ENCODE measurements at places on chromosomes 16 and 17. TPM values are rescaled to one million over a fixed set of nuclear protein-coding genes. Genes with fewer than 3 reads are reported as not detected.

Gene MMP25
- total RNA-seq = not detected

Gene BAIAP3
- total RNA-seq = 0.92 TPM

Gene ABCA6
- total RNA-seq = 127 TPM

Gene CMTM1
- total RNA-seq = 1.6 TPM

Gene KRT20
- not detected for total RNA-seq

Gene C16orf74
- 7.0 TPM for total RNA-seq

Gene MYH3
- 1.5 TPM for total RNA-seq

Gene USP43
- total RNA-seq = 0.06 TPM

Gene PRSS8
- not detected for total RNA-seq

Gene SPN
- total RNA-seq = not detected

Gene USP6
- total RNA-seq = not detected

Gene CCL16
- total RNA-seq = not detected

Gene HS3ST3A1
- total RNA-seq = 1.5 TPM

Gene PRR35
- total RNA-seq = not detected

Gene SMTNL2
- total RNA-seq = not detected

Gene SLC5A10
- total RNA-seq = not detected

Gene C16orf89
- total RNA-seq = 1.4 TPM

Gene LRRC36
- not detected for total RNA-seq

Gene TEN1
- 18.3 TPM for total RNA-seq

Gene HCRT
- total RNA-seq = not detected

Gene GLIS2
- 2.6 TPM for total RNA-seq

Gene SSTR5
- 0.12 TPM for total RNA-seq

Gene SYCE1L
- 1.2 TPM for total RNA-seq

Gene KRTAP4-3
- total RNA-seq = not detected

Gene PIPOX
- 2.7 TPM for total RNA-seq

Gene RRAD
- 7.7 TPM for total RNA-seq

Gene CRHR1
- not detected for total RNA-seq

Gene FAM83G
- 7.4 TPM for total RNA-seq

Gene CACNA1G
- 0.37 TPM for total RNA-seq

Gene CNTD1
- 0.13 TPM for total RNA-seq

Gene SLC6A2
- not detected for total RNA-seq

Gene CNGB1
- under 0.01 TPM for total RNA-seq

Gene SUMO2
- total RNA-seq = 178 TPM

Gene MT1G
- not detected for total RNA-seq

Gene MPP2
- total RNA-seq = 2.0 TPM

Gene APOH
- not detected for total RNA-seq

Gene SPATA22
- not detected for total RNA-seq

Gene UNKL
- total RNA-seq = 6.5 TPM

Gene CD300A
- total RNA-seq = not detected

Gene HOXB9
- not detected for total RNA-seq

Gene SKAP1
- total RNA-seq = not detected

Gene SLC12A3
- total RNA-seq = not detected

Gene NPB
- total RNA-seq = 0.37 TPM

Gene UMOD
- total RNA-seq = not detected

Gene ORC6
- 10.8 TPM for total RNA-seq

Gene CES5A
- total RNA-seq = not detected

Gene DNASE1L2
- 1.1 TPM for total RNA-seq

Gene HYDIN
- total RNA-seq = 1.1 TPM

Gene MYH13
- not detected for total RNA-seq

Gene GFAP
- total RNA-seq = 0.44 TPM

Gene TBC1D3C
- not detected for total RNA-seq
